MCF 10A (cell line): ENCODE measurements at places on chromosomes 6 and 20. TPM values are rescaled to one million over a fixed set of nuclear protein-coding genes. Genes with fewer than 3 reads are reported as not detected.

- peak; percentile 59 for DNase-seq
Measured at GRCh38 chr6:20706238-20706938, 172.1 kb downstream of the CDKAL1 start.

- DNase-seq = no peak
Measured at GRCh38 chr6:41763470-41763869, 16.2 kb downstream of the FRS3 start.

GRCh38 chr6:145042559-145042958 lies 692.8 kb downstream of the EPM2A start:
- no peak for DNase-seq

- DNase-seq = no peak
Measured at GRCh38 chr20:44828640-44829039, 18.3 kb upstream of the RIMS4 start.

DNA sequence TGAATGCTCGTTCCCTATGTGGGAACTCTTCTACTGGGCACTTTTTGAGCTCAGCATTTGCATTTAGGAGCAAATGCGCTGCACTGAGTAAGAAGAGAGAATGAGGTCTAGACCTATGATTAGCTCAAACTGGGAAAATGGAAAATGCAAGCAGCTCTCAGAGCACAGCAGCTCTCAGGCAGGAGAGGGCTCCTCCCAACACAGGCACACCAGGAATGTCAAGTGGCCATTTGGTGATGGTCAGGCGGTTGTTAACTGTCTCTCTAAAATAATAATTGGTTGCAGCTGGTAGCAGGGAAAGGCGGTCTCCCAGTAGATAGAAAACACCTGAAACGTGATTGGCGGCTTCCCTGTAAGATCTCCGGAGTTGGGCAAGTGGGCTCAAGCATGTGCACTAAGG lies 162.0 kb upstream of the ECI2 start:
- no peak for DNase-seq

DNA sequence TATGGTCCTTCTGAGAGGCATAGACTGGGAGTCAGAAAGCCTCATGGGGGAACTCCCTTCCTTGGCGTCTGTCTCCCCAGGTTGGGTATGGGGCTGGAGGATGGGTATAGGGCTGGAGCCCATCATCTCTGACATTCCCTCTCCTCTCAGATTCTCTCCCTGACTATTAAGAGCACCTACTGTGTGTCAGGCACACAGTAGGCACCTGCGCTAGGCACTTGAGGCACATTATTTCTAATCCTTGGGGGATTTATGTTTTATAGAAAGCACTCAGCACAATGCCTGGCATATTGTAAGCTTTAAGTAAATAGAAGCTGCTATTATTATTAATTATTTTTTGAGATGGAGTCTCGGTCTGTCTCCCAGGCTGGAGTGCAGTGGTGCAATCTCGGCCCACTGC lies 76.3 kb downstream of the CD40 start:
- DNase-seq = no peak

- DNase-seq = no peak
Measured at GRCh38 chr6:114000069-114000468, 29.1 kb upstream of the HDAC2 start.

GRCh38 chr6:126481319-126481718 lies 141.4 kb downstream of the CENPW start:
- DNase-seq = no peak

DNA sequence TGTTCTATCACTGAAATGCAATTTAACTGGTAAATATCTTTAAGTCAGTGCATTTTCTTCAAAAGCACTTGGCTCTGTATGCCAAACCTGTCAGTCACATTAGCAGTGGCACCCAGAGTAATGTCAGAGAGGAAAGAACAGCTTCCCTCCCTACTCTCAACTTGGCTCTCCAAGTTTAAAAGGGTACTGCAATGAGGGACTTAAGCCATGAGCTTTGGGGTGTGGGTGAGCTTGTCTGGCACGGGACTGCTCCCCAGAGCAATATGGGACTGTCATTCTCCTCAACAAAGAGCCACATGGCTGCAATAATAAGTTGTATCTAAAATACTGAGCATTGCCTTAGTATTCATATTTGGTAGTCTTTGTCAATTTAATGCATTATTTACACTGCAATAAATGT lies 4.0 kb downstream of the GCM2 start:
- no peak for DNase-seq

DNA sequence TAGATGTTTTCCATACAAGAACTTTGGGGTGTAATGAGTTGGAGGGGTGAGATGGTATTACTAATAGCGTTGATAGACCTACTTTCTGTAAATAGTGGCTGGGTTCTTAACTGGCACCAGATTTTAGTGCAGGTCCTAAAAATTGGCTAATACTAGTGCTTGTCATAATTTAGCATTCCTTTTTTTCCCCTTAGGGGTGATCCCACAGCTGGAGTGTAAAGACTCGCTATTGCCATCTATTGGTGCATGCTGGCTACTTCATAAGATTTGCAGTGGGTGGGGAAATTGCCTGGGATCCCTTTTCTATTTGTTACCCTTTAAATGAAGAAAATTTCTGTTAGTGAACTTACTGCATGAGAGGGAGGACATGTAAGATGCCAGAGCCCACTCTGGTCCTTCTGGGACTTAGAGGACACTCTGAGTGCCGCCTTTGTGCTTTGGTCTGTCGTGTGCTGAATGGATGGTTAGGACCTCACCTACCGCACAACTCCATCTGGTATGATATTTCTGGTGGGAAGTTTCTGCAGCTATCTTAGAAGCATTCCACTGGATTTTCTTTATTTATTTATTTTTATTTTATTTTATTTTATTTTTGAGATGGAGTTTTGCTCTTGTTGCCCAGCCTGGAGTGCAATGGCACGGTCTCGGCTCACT lies 195.5 kb downstream of the JARID2 start:
- DNase-seq = peak; percentile 82

- DNase-seq = no peak
Measured at GRCh38 chr20:32664012-32664677, 9.6 kb downstream of the C20orf203 start.

DNA sequence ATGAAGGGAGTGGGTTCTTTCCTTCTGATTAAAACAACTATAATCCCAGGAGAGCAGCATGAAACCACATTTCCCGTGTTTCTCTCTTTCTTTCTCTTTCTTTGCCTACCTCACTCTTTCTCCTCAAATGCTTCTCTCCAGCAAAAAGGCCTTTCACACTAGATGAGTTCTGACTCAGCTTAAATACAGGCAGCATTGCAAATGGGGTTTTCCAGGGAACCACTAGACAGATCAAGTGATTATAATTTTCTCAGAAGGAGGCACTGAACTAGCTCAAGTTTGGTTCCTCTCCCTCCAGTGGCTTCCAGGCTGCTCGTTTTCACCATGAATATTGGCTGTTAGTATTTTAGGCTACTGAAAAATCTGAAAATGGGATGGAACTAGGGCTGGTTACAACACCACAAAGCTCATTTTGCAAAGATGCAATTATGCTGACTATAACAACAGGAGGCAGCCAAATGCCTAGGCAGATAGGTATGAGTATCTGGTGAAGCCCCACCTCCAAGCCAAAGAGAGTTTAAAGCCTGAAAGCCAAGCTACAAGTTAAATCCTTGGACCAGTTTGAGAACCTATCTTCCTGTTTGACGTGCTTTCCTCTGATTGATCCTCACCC lies 260.0 kb downstream of the MMUT start:
- DNase-seq = peak; percentile 1

DNA sequence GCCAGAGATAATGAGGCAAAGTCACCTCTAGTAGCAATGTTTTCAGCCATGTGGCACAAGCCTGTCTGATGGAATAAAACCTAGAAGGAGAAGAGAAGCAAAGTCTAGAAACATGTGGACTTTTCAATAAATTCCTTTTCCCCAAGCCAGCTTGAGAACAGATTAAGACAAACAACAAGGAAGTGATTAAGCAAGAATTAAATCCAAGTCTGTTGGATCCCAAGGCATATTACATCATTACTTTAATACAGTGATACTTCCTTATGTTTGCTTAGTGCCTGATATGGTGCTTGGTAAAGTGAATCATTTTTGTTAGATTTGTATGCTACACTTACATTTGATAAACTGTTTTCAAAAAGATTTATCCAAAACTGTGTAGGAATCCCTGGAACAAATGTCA lies 260.3 kb upstream of the FAM83B start:
- peak; percentile 38 for DNase-seq

- DNase-seq = no peak
Measured at GRCh38 chr6:90229331-90230010, 67.2 kb downstream of the BACH2 start.

GRCh38 chr6:99402448-99402847 lies 8.5 kb upstream of the COQ3 start:
- no peak for DNase-seq

DNA sequence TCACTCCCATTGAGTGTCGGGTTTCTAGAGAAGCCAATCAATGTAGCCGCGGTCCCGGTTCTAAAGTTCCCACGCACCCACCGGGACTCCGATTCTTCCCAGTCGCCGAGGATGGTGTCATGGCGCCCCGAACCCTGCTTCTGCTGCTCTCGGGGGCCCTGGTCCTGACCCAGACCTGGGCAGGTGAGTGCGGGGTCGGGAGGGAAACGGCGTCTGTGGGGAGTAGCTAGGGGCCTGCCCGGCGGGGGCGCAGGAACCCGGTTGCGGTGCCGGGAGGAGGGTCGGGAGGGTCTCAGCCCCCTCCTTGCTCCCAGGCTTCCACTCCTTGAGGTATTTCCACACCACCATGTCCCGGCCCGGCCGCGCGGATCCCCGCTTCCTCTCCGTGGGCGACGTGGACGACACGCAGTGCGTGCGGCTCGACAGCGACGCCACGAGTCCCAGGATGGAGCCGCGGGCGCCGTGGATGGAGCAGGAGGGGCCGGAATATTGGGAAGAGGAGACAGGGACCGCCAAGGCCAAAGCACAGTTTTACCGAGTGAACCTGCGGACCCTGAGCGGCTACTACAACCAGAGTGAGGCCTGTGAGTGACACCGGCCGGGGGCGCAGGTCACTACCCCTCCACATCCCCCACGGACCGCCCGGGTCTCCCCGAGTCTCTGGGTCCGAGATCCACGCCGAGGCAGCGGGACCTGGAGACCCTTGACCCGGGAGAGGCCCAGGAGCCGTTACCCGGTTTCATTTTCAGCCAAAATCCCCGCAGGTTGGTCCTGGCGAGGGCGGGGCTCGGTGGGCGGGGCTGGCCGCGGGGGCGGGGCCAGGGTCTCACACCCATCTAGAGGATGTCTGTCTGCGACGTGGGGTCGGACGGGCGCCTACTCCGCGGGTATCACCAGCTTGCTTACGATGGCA lies 35.2 kb upstream of the HLA-G start:
- peak; percentile 30 for DNase-seq

- no peak for DNase-seq
Measured at GRCh38 chr20:17537959-17538358, 6.8 kb upstream of the BFSP1 start.

DNA sequence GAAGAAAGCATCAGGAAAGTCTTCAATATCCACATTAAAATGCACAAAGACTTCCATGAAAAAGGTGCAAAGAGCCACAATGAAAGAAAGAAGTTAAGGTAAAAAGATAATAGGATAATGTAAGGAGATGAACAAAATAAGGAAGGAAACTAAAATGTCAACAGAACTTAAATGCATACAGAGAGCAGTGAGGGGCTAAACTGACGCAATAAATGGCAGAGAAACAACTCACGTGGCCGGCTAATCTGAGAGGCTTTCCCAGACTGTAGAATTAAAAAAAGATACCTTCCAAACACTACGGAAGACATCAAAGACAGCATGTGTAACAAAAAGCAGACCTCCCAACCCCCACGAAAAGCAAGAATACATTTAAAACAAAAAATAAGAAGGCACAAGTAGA lies 73.7 kb downstream of the GMDS start:
- DNase-seq = no peak

DNA sequence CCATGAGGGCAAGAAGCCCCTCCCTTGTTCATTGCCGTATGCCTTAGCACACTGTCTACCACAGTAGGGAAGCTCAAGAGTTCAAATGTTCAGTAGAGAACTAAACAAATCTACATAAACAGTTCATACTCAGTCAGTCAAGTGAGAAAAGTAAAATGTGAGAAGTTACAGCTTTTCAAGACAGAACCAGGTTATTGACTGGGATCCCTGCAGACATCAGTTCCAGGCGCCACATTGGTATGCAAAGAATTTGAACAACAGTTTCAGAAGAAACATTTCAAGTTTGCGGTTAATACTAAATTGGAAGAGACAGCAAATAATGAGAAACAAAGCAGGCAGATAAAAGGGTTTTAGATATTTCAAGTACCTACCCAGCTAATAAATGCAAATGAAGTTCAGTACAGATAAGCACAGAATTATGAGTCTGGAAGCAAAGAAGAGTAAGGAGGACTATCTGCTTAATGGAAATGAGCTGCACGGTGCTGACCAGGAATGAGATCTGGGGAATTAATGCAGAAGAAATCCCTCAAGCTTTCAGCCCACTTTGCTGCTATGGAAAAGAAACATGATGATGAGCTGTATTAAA lies 246.2 kb downstream of the HACE1 start:
- DNase-seq = no peak

- DNase-seq = no peak
Measured at GRCh38 chr6:133240511-133241085, 559 bp upstream of the EYA4 start.

GRCh38 chr6:161486361-161487216 lies 212.7 kb upstream of the AGPAT4 start:
- DNase-seq = peak; percentile 84

GRCh38 chr6:145633981-145634627 lies 101.2 kb downstream of the EPM2A start:
- peak; percentile 89 for DNase-seq

- no peak for DNase-seq
Measured at GRCh38 chr6:149213829-149214228, 103.7 kb upstream of the TAB2 start.

- DNase-seq = peak; percentile 88
Measured at GRCh38 chr6:32883789-32884188, 29.8 kb downstream of the PSMB9 start.

DNA sequence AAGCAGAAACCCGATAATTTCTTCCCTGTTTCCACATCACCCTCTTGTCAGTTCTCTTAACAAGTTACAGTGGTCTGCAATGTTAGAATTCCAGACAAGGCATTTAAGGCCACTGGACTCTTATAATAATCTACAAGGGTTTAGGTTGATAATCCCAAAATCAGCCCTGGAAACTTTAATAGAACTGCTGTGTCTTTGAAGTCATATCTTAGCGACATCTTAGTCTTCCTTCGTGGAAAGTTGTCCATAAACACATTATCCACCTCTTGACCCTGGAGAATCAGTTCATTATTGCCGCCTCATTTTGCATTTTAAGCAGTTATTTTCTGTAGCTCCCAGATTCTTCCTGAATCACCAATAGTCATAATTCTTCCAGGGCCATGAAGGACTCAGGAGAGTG lies 108.6 kb upstream of the PLCB4 start:
- no peak for DNase-seq

- DNase-seq = no peak
Measured at GRCh38 chr6:16265351-16266341, 27.3 kb downstream of the GMPR start.

HLA-DRA gene
- total RNA-seq = not detected in 2 replicates

SLC44A4 gene
- total RNA-seq = not detected in 2 replicates

HRH3 gene
- total RNA-seq = not detected in 2 replicates

MRAP2 gene
- 0.15 and 0.33 TPM in 2 replicates for total RNA-seq

CCN6 gene
- total RNA-seq = not detected in 2 replicates

FITM2 gene
- 7.2 and 8.1 TPM in 2 replicates for total RNA-seq

CGA gene
- not detected in 2 replicates for total RNA-seq

HCRTR2 gene
- total RNA-seq = not detected in 2 replicates

THEMIS gene
- not detected in 2 replicates for total RNA-seq
